ENCODE measurements at places on chromosomes 2 and 18.

DNA sequence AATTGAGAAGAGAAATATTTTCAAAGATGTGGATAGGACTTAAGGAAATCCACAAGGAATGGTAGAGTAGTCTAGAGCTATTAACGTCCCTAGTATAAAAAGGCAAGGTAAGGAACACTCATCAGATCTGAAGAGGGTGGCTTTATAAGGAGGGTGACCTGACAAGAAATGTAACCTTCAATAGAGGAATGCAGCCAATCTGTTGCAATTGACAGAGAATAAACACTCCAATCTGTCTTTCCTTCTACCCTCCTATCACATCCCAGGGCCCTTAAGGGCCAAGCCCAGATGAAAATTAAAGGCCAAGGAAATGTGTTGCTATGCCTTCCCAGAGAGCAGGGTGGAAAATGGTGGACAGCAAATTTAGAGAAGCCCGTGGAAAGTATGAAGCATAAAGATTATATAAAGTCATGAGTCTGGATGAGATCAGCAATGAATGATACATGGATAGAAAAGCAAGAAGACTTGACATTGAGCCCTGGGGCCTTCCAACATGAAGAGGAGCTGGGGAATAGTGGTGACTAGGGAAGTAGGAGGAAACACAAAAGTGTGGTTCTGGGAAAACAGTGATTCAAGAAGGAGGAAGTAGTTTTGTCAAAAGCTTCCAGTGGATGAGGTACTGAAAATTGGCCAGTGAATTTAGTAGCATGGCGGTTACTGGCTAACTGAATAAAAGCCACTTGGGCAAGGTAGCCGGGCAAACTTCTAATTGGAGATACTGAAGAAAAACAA, 270.6 kb upstream of the TANK start:
- DNase-seq, result no peak

DNA sequence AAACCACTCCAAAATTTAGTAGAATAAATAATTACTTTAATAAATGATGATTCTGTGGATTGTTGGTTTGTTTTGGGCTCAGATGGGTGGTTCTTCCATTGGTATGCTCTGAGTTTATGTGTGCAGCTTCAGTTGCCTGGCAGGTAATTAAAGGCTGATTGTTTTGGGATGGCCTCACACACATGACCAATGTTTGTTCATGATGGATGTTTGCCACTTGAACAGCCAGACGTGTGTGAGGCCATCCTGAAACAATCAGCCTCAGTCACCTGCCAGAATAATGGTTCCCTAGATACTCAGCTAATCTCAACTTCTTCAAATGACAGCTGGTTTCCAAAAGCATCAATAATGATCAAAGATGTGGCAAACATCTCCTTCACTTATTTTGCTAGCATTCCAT, 352.5 kb upstream of the GULP1 start:
- no peak for DNase-seq

DNA sequence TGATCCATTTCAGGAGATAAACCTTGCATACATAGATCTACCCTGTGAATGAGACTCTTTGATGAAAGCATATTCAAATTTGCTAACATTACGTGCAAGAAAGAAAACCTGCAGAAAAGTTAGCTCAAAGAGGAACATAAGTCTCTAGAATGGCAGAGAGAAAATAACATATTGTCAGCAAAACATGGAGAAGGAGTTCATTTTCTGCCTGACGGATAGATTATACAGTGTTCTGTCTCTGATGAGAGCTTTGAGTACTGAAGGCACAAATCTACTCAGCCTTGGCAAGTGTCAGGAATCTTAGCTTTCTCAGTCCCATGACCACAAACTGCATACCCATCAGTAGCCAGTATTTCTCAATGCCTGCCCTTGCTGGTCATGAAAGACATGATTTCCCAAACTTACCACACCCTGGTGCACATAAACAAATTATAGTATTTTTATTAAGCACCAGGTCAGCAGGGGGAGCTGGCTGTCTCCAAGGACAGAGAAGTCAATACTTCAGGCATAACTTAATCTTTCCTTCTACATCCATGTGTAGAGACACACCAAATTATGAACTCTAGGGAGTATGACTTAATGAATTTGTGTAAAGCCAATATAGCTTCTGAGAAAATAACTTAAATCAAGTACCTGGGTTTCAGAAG, 401.2 kb upstream of the SOX11 start:
- DNase-seq, result no peak

DNA sequence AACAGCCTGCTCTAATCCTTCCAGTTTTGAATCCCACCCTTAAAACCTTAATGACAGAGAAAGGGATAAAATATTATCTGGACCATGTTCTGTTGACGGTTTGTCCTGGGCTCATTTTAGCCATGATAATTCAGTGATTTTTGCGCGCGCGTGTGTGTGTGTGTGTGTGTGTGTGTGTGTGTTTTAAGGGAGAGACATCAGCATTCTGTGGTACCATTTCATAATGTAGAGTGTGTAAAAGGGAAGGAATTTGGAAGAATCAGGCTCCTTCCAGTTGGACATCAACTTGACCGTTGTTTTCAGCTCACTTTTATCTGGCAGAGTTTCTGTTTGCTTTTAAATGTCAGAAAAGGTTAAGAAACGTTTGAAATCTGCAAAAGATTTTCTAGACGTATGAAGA, 535.5 kb downstream of the TNS1 start:
- DNase-seq, result no peak

DNA sequence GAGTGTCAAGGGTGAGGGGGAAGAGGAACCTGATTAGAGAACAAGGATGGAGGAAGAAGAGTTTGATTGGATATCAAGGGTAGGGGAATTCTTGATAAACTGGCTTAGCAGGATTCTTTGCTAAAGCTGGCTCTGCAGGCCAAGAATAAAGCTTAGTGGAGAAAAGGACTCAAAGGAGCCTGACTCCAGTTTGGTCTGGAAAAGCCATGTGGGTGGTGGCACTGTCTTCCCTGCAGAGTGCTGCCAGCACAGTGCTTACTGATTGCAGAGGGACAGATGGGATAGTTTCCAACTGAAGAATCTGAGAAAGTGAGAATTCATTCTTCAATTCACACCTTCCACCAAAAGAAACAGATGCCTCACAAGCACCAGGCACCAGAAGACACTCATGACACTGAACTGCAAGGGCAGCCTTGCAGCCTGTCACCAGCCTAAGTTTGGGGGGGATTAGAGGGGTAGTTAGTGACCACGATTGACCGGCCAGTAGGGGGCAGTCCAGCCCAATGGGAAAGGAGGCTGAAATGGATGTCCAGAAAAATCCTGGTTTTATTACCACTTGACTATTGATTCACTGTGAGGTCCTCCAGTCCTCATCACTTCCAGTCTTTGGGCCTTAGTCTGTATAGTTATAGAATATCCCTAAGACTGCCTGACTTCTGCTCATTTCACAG, 334.5 kb downstream of the SMAD2 start:
- no peak for DNase-seq

GRCh38 chr18:6781796-6782195, 52.3 kb downstream of the ARHGAP28 start:
- DNase-seq, result no peak

DNA sequence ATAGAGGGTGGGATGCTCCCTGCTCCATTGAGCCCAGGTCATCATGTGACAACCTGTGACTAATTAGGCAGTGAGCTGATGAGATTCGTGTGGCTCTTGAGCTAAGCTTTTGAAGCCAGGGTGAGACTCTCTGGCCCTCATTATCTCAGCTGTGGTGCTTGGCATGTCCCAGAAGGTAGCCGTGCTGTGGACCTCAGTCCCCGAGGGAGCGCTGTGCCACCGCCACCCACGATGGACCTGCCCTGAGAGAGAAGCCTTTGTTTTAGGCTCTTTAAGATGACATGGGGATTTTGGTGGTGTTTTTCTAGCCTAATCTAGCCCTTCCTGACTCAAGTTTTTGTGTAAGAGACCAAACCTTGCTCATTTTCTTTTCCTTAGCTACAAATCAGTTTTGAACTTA, 66.4 kb downstream of the NEDD4L start:
- DNase-seq, result no peak

DNA sequence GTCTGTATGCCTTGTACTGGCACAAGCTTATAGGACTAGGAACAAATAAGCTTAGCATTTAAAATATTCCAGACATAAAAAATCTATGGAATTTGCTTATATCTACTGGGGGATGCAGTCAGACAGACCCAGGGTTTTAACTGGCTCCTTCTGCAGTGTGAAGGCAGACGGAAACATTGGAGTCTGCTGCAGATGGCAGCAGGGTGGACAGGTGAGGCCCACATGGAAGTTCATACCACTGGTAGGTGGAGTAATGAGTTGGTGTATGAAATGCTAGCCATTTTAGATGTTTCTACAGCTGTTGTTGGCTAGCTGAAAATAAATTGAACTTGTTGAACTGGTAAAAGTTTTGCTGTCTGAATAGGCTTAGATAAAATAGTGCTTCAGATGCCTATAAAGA, 17.7 kb downstream of the SPTBN1 start:
- DNase-seq, result no peak

DNA sequence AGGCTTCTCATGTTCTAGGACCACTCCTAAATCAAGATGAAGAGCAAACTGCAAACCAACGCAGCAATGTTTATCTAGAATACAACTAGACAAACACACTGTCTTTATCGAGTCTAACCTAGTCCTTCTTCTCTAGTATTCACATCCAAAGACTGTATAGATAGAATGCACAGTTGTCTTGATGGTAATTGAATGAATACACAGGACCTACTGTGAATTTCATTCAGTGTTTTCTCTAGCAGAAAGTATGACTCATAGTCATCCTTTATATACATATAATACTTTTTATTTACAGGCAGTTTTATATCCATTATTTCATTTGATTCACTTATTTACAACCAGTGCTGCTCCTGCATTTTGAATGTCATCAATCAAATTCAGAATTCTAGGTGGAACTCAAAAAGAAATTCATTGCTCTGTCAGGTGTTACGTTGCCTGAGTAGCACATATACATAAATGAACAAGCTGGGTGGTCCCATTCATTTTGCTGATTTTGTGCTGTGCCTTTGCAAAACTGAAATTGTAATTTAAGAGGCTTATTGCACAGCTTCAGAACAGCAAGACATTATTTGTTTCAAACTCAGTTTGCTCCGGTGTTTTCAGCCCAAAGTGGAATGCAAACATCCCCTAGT, 374.8 kb downstream of the EPHA4 start:
- no peak for DNase-seq

DNA sequence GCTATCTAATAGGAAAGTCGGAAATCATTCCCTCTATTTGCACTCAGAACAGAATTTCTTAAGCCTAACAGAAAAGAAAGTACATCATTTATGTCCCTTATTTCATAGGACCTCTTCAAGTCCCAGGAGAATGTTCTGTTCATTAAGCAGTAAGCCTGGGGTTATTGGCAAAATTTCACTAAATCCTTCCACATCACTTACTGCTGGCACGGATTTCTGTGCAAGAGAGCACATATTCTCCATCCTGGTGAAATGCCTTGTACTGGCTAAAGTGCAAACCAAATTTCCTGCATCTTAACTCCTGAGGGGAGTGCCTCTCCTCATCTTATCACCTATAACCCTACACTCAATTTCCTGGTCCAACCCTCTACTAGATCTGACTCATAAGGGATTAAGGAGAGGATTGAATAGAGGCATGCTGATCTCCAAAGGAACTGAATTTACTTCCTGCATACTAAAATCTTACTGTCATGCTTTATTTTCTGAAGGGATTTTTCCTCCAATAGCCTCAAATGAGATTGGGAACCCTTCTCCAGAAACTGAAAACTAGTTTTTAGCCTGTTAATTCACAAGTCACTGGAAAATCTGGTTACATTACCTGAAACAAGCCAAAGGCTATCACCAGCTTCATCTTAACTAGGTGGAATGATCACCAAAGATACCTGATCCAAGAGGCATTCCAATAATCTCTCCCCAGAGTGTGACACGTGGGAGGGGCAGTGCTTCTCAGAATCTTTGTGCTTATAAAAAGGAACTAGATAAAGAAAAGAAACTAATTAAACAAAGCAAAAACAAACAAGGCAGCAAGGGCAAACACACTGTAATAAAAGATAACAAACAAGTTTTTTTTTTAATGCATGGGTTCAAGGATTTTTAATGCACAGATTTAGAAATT, 311.1 kb downstream of the NR4A2 start:
- DNase-seq, result no peak

DNA sequence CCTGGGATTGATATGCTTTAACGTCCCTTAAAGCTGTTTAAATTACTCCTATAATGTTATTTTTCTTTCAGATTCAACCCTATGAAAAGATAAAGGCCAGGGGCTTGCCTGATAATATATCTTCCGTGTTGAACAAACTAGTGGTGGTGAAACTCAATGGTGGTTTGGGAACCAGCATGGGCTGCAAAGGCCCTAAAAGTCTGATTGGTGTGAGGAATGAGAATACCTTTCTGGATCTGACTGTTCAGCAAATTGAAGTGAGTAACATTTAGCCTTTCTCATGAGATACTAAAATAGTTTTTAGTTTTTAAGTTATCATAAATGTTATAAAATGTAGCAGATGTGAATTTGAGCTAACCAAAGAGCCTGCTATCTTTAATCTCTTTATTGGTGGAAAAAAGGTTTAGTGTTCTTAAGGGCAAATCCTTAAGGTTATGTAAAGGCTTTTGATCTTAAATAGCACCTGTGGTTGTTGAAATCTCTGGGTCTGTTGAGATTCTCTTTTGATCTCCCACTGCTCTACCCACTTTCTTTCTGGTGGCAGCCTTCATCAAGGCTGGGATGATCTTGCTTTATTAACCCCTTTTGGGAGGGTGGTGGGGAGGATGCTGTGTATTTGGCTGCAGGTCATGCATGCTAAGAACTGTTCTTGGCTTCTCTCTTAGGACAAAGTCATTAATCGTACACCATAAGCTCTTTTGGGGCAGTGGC, 40.9 kb downstream of the UGP2 start:
- DNase-seq, result no peak

DNA sequence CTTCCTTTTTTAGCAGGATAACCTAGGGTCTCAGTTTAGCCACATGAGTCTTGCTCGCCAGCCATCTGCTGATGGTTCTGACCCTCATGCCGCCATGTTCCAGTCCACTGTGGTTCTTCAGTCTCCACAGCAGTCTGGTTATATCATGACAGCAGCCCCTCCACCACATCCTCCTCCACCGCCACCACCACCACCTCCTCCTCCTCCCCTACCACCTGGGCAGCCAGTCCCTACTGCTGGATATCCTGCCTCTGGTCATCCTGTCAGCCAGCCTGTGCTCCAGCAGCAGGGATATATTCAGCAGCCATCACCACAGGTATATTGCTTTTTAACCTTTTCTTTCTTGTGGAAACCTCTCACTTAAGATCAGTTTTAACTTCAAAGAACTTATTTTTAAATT, 89.9 kb upstream of the UBXN4 start:
- DNase-seq, result no peak

- no peak for DNase-seq
Observed at GRCh38 chr18:50399582-50399981, 24.7 kb downstream of the SKA1 start.
